ENCODE measurements at places on chromosomes 16 and 17.

- no peak for DNase-seq
Measured at GRCh38 chr16:6964679-6965078, 368.0 kb upstream of the RBFOX1 start.

GRCh38 chr16:30740364-30741251 is 7.6 kb upstream of the PHKG2 start:
- DNase-seq: no peak

DNA sequence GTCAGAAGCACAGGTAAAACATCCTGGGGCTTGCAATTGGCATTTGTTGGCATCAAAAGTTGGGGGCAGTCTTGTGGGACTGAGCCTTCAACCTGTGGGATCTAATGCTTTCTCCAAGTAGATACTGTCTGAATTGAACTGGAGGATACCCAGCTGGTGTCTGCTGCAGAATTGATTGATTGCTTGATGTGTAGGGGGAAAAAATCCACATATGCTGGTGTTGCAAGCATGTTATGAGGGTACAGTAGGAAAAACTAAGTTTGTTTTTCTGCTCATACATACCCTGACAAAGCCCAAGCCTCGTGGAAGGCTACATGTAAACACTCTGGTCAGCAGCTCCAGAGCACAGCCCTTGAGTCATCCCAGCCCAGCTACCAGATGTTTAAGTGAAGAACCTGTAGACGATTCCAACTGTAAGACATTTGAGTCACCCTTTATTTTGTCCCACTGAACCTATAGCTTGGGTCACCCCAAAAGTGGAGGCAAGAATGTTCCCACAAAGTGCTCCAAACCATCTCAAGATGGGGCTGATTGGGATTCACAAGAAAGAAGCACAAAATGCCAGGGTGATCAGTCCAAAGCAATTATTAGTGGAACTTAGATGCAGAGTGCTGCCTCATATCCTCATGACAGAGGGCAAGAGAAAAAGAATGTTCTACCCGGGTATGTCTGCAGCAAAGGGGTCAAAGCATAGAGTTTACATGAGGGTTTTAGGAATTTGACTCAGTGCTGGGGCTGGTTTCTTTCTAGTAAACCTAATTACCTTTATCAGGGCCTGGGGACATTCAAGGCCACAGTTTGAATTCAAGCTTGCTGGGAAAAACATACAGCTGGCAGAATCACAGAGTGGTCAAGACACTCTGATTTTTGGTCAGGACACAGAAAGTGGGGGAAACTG is 9.6 kb upstream of the APPBP2 start:
- no peak for DNase-seq

- DNase-seq: no peak
Measured at GRCh38 chr17:44829523-44830358, at the start of gene GJC1. Gene GJC1, minus strand, starts transcription at chr17:44830287. Its CDS starts 24,470 bp downstream, at chr17:44805817.

DNA sequence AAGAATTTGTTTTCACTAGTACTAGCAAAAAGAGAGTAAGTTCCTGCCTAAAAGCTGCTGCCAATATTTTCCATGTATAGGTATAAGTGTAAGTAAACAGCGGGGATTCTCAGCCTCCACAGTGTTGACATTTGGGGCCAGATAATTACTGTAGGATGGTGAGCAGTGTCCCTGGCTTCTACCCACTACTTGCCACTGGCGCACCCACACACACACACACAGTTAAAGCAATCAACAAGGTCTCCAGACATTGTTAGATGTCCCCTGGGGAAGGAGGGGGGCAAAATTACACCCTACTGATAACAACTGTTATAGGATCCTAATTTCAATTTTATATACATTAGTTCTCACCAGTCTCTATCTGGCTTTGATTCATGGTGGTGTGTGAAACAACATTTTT is 417.0 kb upstream of the PSMD7 start:
- DNase-seq: no peak

DNA sequence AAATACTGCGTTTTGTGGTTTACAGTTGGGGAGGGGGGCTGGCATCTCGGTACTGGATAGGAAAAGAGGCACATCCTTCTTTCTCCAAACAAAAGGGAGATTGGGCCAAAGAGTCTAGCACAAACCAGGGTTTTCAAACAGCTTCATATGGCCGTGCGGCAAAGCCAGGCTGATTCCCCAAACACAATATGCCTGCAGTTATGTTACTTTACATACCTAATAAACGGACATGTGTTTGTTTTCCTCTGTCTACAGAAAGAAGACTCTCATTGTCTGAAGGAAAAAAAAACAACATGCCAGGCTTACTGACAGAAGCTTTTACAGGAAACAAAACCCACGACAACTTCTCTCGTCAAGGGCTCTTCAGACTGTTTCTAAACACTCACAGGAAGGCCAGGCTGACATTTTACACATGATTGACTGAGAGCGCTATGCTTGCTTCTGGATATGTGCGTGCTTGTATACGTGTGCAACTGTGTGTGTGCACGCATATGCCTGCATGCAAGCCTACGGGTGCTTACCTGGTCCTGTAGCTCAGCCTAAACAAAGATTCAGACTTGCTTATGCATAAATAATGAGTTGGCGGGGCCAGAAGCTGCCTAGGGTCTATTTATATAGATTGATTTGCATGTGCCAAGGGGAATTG is 461.0 kb upstream of the C16orf82 start:
- DNase-seq: no peak

- DNase-seq: peak; percentile 83
Measured at GRCh38 chr17:6374761-6375312, 60.1 kb downstream of the AIPL1 start.

DNA sequence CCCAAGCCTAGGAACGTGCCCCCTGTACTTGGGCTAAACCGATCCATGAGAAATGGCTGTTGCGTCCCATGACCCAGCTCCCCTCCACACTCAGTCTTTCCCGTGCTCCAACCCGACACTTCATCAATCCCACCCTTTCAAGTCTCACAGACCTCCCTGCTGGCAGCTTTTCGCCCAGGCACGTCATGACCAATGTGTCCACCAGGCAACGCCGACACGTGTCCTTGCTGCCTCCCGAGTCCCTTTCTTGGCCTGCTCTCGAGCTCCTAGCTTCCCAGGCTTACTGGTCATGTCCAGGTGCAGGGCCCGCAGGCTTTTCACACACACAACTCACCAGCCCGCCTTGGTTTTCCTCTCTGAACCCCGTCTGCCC is 12.2 kb downstream of the MNT start:
- DNase-seq: no peak

DNA sequence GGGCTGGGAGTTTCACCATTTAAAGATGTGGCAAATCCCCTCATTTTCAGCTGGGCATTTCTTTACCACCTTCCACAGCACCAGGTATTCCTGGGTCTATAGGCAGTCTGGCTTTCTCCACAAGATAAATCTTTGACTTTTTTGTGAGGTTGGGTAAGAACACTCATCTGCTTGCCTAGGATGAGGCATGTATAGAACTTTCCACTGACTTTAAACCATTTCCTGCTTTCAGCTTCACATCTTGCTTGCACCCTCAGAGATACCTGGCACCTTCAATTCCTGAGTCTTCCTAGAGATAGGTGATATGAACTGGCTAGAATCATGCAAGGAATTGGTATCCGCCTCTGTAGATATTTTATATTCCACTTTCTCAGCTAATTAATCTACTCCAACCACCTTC is 27.9 kb downstream of the SMURF2 start:
- DNase-seq: no peak

- no peak for DNase-seq
Measured at GRCh38 chr17:38430822-38431221, 2.6 kb downstream of the ARHGAP23 start.

- DNase-seq: no peak
Measured at GRCh38 chr16:48201515-48202201, 42.4 kb upstream of the LONP2 start.

DNA sequence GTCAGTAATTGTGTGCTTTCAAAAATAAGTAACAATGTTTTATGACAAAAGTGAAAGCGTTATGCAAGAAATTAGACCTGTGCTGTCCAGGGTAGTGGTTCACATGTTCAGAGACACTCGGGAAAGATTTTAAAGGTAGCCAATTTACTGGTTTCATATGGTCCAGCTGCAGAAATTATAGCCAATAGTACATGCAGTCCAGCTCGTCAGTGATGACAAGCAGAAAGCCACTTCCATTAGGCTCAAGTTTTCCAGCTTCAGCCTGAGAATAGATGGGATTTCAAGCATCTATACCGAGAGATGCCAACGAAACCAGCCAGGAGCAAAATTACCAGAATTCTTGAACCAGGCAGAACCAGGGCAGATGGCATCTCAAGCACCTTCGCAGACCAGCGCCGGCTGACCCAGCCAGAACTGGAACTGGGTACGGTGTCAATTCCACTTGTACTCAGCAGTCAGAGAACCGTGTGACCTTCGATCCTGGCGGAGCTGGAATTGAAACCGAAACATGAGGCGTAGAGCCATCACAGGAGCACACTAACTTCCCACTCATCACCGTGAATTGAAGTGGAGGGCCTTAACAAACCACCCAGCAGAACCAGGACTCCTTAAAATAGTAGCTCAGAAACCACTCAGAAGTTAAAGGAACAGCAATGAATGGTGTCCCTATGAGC is 207.9 kb upstream of the HSBP1 start:
- no peak for DNase-seq

- no peak for DNase-seq
Measured at GRCh38 chr16:4982056-4982867, 24.1 kb downstream of the SEC14L5 start.

DNA sequence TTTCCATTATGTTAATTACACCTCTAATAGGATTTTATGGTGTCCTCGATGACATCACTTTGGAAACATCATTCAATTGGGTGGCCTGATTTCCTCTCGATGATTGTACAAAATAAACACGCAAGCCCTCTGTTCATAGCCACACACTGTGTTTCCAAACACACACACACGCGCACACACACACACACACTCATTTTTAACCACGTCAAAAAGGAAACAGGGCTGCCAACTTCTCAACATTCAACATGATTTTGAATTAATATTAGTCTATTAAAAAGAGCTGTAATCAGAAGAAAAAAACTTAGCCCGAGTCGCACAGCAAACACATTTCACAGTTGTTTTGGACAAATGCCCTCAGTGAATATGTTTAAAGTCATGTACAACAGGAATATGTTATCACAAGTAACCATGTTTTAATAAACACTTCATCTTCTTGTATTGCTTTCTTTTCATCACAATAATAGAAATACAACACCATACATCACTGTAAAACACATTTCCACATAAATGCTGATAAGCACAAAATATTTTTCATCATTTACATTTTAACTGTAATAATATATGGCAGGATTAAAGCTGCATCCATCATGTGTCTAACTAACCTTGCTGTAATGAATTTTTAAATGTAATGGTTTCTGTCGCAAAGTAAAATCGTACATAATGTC is 219.1 kb upstream of the IRX3 start:
- DNase-seq: no peak

- DNase-seq: no peak
Measured at GRCh38 chr16:27425961-27426360, 24.0 kb downstream of the IL21R start.

GRCh38 chr17:58447039-58447975 is 30.0 kb upstream of the RNF43 start:
- DNase-seq: peak; percentile 70

- no peak for DNase-seq
Measured at GRCh38 chr16:272633-273546, 2.9 kb downstream of the RGS11 start.

DNA sequence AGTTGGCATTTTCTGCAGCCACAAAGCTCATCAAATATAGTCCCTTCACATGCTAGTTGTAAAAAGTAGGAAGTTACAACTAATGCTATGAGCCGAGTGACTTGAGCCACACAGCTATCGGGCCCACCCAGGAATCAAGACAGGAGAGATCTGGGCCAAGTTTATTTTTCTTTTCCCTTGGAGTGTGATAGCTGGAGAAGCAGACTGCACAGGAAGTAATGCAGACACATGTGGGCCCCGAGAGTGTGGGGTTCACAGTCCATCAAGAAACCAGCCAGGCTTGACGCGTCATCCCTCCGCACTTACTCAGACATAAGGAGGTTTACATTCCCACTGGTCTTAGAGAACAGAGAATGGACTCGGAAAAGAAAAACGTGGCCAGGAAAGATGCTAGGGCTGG is 403.1 kb upstream of the CDH11 start:
- no peak for DNase-seq

DNA sequence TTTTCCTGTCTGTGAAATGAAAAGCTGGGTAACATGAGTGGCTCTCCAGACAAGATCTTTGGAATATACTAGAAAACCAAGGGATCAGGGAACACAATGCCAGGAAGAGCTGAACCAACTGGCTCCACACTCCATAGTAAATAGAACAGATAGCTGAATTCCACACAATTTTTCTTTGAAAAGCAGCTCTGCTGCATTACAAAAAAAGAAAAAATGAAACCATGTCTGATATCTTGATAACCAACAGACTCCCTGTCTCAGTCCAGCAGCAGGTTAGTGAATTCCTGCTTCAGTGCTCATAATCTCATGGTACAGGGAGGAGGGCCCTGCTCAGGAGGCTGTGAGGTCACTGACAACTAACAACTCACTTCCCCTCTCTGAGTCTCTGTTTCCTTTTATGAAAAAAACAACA is 97.1 kb downstream of the CDH11 start:
- DNase-seq: no peak

GRCh38 chr16:1612320-1613111 is at the start of gene CRAMP1:
Gene CRAMP1, plus strand, starts transcription at chr16:1612360. Its CDS starts 2,280 bp downstream, at chr16:1614640.
- DNase-seq: peak; percentile 20

- DNase-seq: no peak
Measured at GRCh38 chr16:12313902-12314621, 337.5 kb downstream of the SNX29 start.

- no peak for DNase-seq
Measured at GRCh38 chr17:44972953-44973352, 4.8 kb upstream of the C1QL1 start.

- no peak for DNase-seq
Measured at GRCh38 chr17:64042700-64043485, 22.5 kb upstream of the ICAM2 start.

DNA sequence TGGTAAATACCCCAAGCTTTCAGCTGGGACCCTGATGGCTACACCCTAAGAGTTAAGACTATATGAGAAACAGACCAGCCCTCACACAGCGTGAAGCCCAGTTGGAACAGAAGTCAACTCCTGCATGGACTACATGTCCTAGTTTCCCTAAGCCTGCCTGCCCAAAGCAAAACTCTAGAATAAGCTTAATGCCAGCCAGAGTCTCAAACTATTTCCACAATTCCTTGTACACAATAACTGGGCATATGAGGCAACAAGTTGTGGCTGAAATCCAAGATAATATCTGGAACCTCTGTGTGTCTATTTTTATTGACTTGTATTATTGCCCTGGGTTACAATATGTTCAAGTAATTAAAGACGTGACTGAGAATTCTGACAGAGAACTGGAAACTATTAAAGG is 19.4 kb downstream of the MYH10 start:
- DNase-seq: no peak

- no peak for DNase-seq
Measured at GRCh38 chr17:15036238-15036637, 228.9 kb downstream of the PMP22 start.

DNA sequence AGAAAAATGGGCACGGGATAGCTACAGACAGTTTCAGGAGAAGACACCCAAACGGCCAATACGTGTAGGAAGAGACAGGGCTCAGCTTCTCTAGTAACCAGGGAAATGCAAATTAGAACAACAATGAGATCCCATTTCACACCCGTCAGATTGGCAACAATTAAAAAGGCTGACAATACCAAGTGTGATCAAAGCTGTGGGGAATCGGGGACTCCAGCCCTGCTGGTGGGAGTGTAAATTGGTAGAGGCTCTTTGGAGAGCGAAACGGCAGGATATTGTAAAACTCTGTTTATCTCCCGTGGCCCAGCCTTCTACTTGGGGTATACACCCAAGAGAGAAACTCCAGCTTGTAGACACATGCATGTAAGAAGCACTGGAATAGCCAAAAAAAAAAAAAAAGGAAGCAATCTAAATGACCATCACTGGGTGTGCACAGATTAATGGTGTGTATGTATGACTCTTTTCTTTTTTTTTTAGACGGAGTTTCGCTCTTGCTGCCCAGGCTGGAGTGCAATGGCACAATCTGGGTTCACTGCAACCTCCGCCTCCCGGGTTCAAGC is 27.5 kb downstream of the MYBBP1A start:
- no peak for DNase-seq

Data from stimulated activated CD4-positive, alpha-beta T cell treated with anti-CD3 and anti-CD28 coated beads, Interleukin-4, amount 100 ng/mL, for 24 hours (primary cell).